ENCODE measurements at places on chromosomes 7 and 10. TPM values are rescaled to one million over a fixed set of nuclear protein-coding genes. Genes with fewer than 3 reads are reported as not detected.
A peak's percentile ranks its signal among the peaks of the same experiment; 100 is the strongest.

GRCh38 chr7:74320645-74321221, 31.5 kb downstream of the CLIP2 start:
- H3K27me3 ChIP-seq, result peaks cover 6% of the 10 kb centered on the region
- H3K4me3 ChIP-seq, result no peak overlapping the region
- H3K36me3 ChIP-seq, result peaks cover 10% of the 10 kb centered on the region
- H3K4me1 ChIP-seq, result peaks cover 5% of the 10 kb centered on the region
- no peak for DNase-seq

GRCh38 chr7:26321435-26321834, 29.8 kb downstream of the SNX10 start:
- no peak overlapping the region for H3K4me3 ChIP-seq
- no peaks in the 10 kb centered on the region for H3K4me1 ChIP-seq
- DNase-seq, result no peak
- no peaks in the 10 kb centered on the region for H3K27me3 ChIP-seq
- no peak overlapping the region for H3K27ac ChIP-seq
- no peaks in the 10 kb centered on the region for H3K36me3 ChIP-seq

GRCh38 chr7:77917500-77918262, 119.1 kb downstream of the PHTF2 start:
- H3K4me1 ChIP-seq, result no peaks in the 10 kb centered on the region
- H3K27me3 ChIP-seq, result no peaks in the 10 kb centered on the region
- no peak overlapping the region for H3K27ac ChIP-seq
- H3K4me3 ChIP-seq, result no peak overlapping the region

- DNase-seq, result no peak
- peaks cover 4% of the 10 kb centered on the region for H3K36me3 ChIP-seq
- H3K4me1 ChIP-seq, result peaks cover 55% of the 10 kb centered on the region
These were observed 310.2 kb downstream of the AUTS2 start for GRCh38 chr7:69908454-69908853.

DNA sequence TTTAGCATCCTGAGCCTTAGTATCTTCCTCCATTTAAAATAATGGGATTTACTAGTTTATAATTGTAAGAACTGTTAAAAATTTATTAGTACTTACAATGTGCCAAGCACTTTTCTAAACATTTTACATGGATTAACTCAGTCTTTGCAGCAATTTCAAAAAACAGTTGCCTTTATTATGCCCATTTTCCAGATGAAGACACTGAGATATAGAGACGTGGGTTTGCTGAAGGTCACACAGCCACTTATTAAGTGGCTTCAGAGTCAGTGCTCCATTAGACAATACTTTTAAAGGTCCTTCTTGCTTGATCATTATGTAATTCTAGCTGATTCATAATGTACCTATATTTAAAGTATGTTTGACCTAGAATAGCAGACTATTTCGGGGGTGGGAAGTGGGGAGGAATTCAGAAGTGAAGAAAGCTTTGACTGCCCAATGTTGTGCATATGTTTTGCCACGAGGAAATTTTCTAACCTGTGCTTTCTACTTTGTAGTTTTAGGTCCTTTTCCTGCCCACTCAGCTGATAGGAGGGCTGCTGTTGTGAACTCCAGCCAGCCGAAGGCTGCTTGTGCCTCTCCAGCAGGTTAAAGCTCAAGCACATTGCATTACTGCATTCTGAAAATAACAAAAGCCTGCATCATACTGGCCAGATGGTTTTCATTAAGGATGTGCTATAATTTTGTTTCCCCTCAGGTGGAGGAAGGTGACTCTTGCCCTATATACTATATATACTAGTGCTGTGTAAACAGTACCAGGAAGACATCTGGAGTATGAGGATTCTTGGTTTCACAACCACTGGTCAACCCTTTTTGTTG, 4.3 kb downstream of the PLEKHA8 start:
- H3K4me3 ChIP-seq, result no peak overlapping the region
- DNase-seq, result no peak
- no peak overlapping the region for H3K27ac ChIP-seq
- peaks cover 9% of the 10 kb centered on the region for H3K4me1 ChIP-seq

DNA sequence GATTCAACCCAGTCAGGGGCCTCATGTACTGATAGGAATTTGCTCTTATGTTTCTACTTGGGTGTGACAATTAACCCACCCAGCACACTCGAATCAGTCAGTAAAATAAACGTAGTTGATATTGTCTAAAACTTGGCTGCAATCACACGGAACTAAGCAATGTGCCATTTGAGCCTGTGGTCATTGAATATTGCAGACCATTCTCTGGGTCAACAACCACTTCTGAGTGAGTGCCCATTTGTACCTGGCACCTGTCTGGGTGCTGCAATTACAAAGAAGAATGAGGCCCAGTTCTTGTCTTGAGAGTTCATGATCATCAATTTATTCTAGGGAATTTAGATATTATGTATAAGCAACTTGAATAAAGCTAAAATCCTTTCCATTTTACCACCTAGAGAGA, 29.8 kb downstream of the NPY start:
- H3K4me3 ChIP-seq, result no peak overlapping the region
- peaks cover 5% of the 10 kb centered on the region for H3K4me1 ChIP-seq
- H3K27me3 ChIP-seq, result peaks cover 3% of the 10 kb centered on the region
- no peaks in the 10 kb centered on the region for H3K36me3 ChIP-seq
- DNase-seq, result no peak

Gene SUN3
- total RNA-seq, result not detected

DNA sequence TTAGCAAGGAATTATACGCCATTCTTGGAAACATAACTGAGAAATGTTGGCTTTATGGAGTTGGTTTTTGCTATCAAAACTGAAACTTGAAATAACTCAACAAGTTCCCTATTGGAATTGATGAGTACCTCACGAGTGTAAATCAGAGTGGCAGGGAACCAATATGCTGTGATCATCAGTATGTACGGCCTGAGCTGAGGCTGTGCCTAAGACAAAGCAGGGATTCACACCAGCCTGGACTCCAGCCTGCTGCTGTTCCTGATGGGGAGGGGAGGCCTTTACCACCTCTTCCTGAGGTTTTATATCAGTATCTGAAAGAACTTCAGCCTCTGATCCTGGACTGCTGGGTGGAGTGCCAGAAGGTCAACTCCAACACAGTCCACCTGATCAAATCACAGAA, 52.7 kb downstream of the CRTAC1 start:
- no peak overlapping the region for H3K4me3 ChIP-seq
- no peaks in the 10 kb centered on the region for H3K36me3 ChIP-seq
- H3K27me3 ChIP-seq, result peaks cover 8% of the 10 kb centered on the region

DNA sequence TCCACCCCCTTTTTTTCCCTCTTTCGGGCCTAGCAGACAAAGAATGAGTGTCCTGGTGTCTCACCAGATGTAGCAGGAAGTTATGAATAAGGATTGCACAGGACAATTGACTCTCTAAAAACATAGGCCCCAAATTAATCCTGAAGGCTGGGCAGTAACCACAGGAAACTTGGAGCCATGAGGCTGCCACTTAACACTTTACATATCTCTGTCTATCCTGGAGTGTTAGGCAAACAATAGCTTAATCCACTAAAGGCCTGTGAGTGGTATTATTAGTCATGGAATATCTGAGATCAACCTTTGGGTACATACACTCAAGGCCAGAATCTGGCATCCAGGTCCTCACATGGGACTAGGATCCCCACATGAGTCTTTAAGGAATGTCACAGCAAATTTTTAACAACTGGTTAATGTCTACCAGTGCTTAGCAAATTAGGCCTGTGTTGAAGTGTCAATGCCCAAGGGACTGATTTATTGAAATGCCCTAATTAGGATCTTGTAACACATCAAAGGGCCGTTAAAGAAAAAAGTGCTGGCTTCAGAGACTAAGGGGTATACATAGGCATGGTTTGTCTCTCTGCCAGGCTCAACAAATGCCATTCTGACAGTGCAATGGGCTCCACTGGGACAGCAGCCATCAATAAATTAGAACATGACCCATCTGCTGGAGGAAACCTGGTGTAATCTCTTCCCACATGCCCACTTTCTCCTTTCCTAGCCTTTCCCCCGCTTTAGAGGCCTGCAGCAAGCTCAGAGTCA, 196.7 kb upstream of the TBX20 start:
- peaks cover 6% of the 10 kb centered on the region for H3K4me1 ChIP-seq
- no peaks in the 10 kb centered on the region for H3K36me3 ChIP-seq
- H3K27me3 ChIP-seq, result peaks cover 7% of the 10 kb centered on the region

DNA sequence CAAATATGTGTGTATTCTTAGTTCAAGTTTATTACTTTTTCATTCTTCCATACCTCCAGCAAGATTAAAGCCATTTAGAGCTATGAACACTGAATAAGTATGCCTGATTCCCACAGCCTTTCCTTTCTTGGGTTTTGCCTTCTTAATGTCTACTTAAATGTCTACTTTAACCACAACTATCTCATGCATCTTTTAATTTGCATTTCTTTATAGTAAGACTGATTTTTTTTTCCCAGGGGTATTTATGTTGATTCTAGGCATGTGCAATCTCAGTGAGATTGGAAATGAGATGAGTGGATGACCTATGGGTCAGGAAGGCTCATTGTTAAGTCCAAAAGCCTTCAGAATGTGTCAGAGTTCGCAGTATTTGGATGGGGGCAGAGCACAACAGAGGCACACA, 3.6 kb downstream of the PCBD1 start:
- peaks cover 7% of the 10 kb centered on the region for H3K27me3 ChIP-seq
- peaks cover 9% of the 10 kb centered on the region for H3K36me3 ChIP-seq
- H3K4me3 ChIP-seq, result no peak overlapping the region
- no peak for DNase-seq

GRCh38 chr10:43263551-43264343, 3.1 kb downstream of the RASGEF1A start:
- no peak overlapping the region for H3K4me3 ChIP-seq
- no peaks in the 10 kb centered on the region for H3K36me3 ChIP-seq
- DNase-seq, result peak; percentile 41
- peaks cover 10% of the 10 kb centered on the region for H3K4me1 ChIP-seq

Gene TCERG1L
- 2.2 TPM for total RNA-seq

DNA sequence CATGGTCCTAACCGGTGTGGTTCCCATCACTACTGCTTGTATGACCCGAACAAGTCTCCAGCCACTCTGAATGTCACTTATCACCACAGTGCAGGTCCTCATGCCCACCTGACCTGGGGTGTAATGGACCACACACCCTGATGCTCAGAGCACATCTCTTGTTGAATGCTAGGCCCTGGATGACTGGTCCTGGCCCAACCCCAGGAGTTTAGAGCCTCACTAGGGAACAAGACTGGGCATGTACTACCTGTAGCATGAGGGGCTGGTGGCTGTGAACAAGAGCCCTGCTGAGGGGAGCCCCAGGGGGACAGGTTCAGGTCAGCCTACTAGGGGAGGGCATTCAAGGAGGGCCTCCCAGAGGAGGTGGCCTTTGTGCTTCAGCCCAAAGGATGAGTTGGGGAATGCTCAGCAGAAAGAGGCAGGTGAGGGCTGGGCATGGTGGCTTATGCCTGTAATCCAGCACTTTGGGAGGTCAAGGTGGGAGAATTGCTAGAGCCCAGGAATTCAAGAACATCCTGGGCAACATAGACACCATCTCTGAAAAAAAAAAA, 31.2 kb downstream of the ZMIZ1 start:
- no peak overlapping the region for H3K4me3 ChIP-seq
- peak overlapping the region; percentile 98 for H3K27ac ChIP-seq
- no peaks in the 10 kb centered on the region for H3K36me3 ChIP-seq
- peaks cover 37% of the 10 kb centered on the region for H3K27me3 ChIP-seq

Data from glutamatergic neuron (in vitro differentiated cells).